ENCODE measurements at places on chromosomes 1 and 21.

DNA sequence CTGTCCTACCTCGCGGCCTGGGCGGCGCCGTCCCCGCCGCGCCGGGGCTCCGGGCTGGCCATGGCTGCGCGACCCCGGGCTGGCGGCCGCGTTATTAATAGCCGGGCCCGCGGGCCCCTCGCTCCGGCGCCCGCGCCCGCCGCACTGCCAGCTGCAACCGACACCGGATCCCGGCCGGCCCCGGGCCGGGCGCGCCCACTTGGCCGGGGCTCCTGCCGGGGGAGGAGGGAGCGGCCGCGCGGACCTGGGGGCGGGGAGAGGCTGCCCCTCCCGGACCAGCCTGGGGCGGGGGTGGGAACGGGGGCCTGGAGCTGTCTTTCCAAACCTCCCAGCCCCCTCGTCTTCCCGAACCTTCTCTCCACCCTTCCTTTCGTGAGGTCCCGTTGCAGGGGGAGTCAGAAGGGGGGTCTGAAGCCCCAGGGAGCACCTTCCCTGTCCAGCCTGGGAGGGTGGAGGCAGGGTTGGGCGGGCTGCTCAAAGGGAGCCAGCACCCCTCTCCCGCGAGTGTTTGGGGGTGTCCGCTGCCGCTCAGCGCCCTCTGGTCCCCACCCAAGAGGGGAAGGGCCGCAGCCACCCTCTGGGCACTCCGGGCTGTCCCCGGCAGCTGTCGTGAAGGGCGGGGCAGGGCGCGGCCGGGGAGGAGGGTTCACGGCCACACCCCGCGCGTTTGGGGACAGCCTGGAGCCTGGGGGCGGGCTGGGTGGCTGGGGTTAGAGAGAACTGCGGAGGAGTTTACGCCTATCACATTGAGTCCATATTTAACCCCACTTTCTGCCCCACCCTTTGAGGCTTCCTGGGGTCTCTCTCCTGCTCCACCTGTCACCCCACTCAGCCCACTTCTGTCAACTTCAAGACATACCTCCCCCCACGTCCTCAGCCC, at the start of gene SYNC:
Gene SYNC (minus strand): TSS at position 172 of the 880 bp plus-strand sequence. CDS start 110 bp downstream, at position 62.
- DNase-seq = no peak

- DNase-seq = no peak
These were observed 388.4 kb downstream of the DISC1 start for GRCh38 chr1:232014941-232015340.

DNA sequence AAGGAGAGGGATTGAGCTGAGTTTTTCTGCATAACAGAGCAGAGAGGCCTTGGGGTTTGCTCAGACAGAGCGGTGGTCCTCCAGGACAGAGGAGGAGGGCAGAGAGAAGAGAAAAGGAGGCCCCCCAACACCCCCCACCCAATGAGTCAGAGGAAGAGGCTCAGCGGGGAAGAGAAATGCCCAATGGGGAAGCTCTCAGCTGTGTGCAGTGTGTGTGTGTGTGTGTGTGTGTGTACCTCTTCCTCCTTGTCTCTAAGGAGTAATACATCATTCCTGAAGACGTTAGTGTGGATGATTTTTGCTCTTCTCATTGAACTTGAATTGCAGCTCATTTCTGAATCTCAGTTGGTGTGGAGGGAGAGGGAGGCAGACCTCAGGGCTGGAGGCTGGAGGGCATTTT, 8.7 kb downstream of the TMPRSS3 start:
- DNase-seq = no peak

- no peak for DNase-seq
These were observed 36.6 kb downstream of the POFUT2 start for GRCh38 chr21:45250914-45251634.

GRCh38 chr1:10613861-10614260, 139.1 kb downstream of the PEX14 start:
- DNase-seq = no peak

- DNase-seq = no peak
These were observed 11.5 kb upstream of the PADI1 start for GRCh38 chr1:17193222-17194132.

GRCh38 chr1:230376296-230376695, 49.8 kb downstream of the PGBD5 start:
- no peak for DNase-seq

DNA sequence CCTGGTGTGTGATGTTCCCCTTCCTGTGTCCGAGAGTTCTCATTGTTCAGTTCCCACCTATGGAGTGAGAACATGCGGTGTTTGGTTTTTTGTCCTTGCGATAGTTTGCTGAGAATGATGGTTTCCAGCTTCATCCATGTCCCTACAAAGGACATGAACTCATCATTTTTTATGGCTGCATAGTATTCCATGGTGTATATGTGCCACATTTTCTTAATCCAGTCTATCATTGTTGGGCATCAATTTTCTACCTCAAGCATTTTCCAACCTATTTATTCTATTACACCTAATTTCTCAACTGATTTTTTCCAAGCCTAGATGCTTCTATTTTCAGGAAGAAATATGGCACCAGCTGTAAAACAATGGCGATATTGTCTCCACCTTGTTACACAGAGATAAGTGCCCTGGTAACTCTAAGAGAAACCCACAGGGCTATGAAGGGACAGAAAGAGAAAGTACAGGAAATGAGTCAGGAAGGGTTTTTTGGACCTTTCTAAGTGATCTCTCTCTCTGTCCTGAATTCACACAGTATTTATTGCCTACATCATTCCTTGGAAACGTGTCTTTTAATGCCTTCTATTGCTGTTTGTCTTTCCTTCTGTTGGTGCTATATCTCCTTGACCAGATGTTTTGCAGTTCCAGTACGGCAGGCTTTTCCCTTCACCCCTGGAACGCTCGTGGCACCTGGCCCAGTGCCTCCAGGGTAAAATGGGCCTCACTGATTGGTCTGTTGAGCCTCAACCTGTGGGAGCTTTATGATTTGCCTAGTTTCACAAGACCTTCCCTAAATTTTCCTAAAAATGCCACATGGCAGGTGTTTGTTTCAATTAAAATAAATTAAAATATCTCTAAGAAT, 14.6 kb upstream of the JAK1 start:
- DNase-seq = no peak

DNA sequence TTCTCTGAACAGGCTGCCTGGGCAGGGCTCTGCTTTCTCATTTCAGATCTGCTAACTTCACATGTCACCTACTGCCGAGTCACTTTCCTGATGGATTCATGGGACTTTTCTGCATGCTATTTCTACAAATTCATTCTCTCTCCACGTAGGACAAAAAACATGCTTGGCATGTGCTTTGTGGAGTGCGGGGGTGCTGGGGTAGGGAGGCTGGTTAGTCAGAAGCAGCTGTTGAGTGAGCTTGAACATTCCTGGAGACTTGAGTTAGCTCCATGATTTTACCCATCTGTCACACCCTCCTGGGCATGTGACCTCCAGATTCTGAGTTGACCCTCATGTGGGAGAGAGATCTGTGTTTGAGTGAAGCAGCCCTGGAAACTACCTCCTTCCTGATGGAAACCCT, 71.4 kb downstream of the UCK2 start:
- no peak for DNase-seq

DNA sequence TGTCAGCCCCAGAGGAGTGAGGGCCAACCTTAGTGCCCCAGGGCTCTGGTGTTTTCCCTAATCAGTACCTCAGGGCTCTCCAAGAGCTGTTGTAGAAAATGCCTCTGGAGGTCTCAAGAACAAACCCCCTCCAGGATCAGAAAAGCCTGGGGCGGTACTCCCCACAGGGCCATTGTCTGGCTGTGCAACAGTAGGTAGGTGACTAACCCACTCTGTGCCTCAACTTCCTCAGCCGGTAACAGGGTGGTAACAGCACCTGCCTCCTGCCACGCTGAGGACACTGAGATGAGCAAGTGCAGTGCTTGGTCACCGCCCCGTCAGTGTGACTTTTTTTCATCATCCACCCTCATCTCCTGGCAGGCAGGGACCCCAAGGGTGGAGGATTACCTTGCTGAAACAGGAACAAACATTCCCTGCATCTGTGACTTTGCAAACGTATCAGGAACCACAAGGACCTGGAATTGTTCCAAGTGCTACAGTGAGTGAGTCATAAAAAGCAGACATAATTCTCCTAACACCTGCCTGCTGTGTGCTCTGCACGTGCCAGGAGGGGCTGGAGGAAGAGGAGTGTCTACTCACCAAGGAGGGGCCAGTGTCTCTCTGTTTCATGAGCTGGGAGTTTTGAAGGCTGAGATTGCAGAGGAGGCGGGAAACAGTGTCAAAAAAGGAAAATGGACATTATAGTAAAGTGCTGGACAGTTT, 440.8 kb downstream of the NPHP4 start:
- DNase-seq = no peak

DNA sequence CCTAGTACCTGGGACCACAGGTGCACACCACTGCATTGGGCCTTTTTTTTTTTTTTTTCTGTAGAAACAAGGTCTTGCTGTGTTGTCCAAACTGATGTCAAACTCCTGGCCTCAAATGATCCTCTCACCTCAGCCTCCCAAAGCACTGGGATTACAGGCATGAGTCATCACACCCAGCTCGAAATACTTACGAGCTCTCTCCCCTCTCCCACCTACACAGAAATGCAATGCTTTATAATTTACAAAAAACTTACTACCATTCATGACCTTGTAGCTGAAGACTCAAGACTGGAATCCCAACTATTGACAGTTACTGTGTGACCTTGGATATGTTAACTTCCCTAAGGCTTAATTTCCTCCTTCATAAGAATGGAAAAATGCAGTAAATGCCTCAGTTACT, 18.7 kb downstream of the FOXJ3 start:
- no peak for DNase-seq

DNA sequence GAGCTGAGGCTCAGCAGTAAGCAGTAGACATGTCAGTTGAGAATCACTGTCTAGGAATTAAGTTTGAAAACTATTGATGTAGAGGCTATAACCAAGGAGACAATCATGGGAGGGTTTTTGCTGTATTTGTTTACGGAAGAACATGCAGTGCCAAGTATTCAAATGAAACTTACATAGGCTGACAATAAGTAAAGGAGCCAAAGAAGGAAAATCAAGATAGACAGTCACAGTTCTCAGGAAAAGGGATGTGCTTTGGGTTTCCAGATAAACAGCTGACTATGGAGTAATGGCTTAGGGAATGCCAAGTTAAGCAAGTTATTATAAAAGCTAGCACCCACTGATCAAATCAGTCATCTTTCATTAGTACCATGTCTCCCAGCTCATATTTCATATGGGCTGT, 21.5 kb downstream of the GNG12 start:
- DNase-seq = no peak

DNA sequence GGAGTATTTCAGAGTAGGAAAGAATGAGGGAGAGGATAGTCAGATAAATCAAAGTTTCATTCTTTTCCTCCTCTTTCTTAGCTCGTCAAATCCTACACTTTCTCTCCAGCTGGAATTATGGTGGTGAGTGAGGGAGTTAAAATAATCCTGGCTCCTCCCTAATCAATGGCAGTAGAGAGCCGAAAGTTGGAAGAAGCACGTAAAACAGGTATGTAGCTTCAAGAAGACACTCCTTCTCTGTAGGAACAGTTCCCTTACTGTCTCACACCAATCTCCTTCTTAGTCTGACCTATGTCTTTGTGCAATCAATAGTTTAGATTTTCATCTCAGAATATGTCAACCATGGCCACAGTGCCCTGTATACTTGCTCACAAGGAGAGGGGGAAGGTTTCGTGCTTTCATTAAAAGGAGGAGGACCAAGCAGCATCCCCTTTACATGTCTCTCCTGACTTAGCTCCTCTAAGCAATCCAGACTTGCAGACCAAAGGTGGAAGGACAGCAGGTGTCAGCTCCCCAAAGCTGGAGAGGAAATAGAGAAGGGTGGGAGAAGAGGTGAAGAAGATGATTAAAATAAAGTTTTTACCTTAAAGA, 878 bp downstream of the MINDY1 start:
- DNase-seq = no peak

- DNase-seq = no peak
These were observed 10.9 kb downstream of the POMGNT1 start for GRCh38 chr1:46187106-46187869.

GRCh38 chr1:95380909-95381308, 146.9 kb downstream of the RWDD3 start:
- no peak for DNase-seq

- no peak for DNase-seq
These were observed 11.7 kb downstream of the TAGLN2 start for GRCh38 chr1:159913451-159914192.

DNA sequence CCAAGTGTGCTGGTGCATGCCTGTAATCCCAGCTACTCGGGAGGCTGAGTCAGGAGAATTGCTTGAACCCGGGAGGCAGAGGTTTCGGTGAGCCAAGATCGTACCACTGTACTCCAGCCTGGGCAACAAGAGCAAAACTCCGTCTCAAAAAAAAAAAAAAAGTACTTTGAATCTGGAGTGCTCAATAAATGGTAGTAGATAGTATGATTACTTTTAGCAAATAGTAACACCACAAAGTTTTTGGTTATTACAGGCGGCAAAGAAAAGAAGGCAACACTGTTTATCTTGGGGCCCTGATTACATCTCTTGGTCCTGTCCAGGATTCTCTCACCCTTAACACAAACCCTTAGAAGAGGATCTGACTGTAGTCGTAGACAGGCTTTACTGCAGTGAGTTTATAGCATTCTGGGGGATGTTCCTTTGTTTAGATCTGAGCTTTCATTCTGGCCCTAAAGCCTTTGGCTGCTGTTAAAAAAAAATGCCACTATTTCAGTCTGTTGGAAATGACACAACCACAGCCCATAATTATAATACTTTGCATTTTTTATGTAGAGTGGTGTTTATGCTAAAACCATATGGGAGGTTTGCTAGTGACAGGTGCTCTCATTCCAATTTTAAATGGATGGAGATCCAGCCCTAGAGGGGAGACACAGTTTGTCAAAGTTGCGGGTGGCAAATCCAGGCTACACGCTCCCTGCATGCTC, 79.7 kb upstream of the SLC2A1 start:
- no peak for DNase-seq

- DNase-seq = no peak
These were observed 19.7 kb downstream of the EPHA8 start for GRCh38 chr1:22582661-22583635.

DNA sequence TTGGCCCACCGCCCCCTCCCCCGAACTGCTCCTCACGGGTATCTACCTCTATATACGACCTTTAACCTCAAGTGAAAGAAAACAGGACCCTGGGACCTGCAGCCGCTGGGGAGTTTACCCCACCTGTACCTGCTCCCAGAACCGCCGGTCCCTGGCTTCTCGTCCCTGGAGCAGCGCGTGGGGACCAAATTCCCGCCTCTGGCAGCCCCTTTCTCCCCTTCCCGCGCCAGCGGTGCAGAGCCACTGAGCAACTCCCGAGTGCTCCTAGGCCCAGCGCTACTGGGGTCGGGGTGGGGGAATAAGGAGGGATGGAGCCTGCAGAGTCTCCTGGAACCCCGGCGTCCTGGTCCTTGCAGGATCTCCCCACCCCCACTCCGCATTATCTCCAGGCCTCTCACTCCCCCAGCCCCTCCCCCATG, 1.6 kb downstream of the SYT6 start:
- DNase-seq = no peak

- no peak for DNase-seq
These were observed 14.3 kb upstream of the KPRP start for GRCh38 chr1:152743371-152744145.

GRCh38 chr1:111930356-111930755, 59.1 kb downstream of the KCND3 start:
- DNase-seq = no peak
